Right renal pelvis (tissue), 4 donors: ENCODE measurements at places on chromosomes 2 and 18. TPM values are rescaled to one million over a fixed set of nuclear protein-coding genes. Genes with fewer than 3 reads are reported as not detected.

- no peak for DNase-seq
Measured at GRCh38 chr2:96486696-96487095, 18.5 kb downstream of the NEURL3 start.

GRCh38 chr2:198638577-198638976 lies 819.2 kb downstream of the SATB2 start:
- DNase-seq, result no peak

DNA sequence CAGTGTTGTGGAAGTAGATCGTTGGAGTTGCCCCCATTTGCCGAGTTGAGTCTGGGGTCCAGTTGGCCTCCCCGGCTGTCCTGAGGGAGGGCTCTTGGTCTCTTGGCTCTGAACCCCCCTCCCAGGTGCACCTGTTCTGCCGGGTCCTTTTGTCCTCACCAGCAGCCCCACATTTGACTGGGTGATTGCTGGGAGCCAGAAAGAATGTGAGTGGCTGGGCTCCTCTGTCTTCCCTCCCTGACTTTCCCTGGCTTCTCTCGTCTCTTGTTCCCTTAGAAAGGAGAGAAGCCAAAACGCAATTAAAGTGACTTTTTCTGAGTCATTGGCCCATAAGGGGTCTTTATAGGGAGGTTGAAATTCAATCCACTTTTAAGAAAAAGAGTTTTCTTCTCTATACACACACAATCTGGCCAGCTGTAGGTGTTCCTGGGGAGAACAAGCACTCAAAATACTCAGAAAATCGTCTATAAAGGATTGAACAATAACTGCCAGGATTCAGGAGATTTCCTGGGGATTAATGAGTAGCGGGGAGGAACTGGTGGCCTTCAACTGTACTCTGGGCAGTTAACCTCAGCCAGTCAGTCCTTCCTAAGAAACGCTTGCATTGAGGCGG lies 131.0 kb downstream of the TMEM182 start:
- DNase-seq, result no peak

- no peak for DNase-seq
Measured at GRCh38 chr2:190169221-190170072, 106.9 kb upstream of the MSTN start.

- no peak for DNase-seq
Measured at GRCh38 chr18:67417864-67418523, 98.5 kb downstream of the DSEL start.

- no peak for DNase-seq
Measured at GRCh38 chr18:47179520-47179919, 3.4 kb upstream of the IER3IP1 start.

DNA sequence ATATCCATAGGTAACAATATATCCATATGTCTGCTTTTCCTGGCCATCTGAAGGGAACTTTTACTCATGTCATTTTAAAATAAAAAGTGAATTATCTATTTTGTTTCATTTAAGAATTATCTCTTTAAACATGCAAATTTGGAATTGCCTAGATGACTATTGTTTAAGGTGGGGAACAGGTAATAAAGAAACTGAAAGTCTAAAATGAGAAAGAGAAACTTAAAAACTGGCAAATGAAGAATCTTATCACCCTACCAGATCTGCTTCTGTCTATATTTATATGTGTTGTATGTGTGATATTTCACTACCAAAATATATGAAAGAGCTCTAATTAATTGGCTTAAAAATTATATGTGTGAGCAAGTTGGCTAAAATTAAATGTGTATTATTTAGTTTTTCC lies 243.2 kb upstream of the KCNH7 start:
- DNase-seq, result no peak

DNA sequence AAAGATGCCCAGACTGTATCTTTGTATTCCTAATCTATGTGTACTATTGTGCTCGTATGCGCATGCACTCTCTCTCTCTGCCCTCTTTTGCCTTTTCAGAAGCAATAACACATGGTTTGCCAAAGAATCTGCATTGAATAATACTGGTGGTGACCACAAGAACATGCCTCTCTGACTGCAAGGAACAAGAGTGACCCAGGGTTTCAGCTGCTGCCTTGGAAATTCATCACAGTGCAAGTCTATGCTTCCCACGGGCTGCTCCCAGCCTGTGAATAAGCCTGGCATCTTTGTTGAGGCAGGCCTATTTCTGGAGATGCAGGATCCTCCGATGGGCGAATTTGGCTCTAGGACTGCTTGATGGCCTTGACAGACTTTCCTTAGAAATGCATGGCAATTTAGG lies 689.4 kb upstream of the FANCL start:
- DNase-seq, result no peak

GRCh38 chr2:147792966-147793617 lies 51.7 kb upstream of the ACVR2A start:
- no peak for DNase-seq

DNA sequence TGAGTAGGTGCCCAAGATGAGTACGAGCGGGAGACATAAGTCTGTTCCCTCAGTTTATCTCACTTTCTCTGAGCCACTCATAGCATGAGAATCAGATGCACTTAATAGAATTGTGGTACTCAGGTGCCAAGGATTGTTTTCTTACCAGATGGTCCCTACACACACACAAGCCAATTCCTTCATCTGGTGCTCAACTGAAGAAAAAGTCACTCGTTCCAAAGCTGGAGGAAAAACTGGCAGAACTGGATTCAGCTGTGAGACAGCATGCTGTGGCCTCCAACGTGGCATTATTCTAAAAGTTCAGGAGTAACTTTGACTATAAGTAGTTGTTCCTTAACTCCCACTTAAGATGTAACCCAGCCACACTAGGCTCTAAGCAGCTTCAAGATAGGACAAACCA lies 33.4 kb upstream of the ABCA12 start:
- DNase-seq, result no peak

DNA sequence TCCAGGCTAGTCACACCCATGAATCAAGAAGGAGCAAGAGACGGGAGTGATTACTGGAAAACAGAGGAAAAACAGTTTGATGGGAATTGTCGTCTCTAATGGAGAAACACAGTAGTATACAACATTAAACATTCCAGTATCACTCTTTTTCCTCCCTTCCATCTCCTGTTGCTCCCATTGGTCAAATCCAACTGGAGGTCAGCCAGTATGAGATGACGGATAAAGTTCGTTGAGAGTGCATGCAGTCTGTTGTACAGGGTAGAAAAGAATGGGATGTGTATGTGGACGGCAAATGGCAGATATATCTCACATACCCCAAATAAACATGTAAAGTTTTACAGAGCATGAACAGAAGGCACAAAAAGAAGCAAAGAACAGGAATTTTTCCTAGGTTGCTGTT lies 221.9 kb upstream of the TNP1 start:
- no peak for DNase-seq

DNA sequence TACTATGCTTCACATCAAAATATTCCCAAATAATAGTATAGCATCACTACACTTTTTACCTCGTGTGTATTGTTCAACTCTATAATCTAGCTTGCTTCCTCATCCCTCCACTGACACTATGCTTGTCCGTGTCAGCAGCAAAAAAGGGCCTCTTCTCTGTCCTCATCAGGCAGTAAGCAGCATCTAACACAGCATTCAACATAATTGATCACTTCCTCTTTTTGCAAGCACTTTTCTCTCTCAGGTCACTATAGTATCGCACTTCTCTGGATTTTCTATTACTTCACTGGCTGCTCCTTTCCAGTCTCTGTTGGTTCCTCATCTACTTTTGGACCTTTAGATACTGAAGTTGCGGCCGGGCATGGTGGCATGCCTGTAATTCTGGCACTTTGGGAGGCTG lies 64.9 kb upstream of the ZSWIM2 start:
- DNase-seq, result no peak

DNA sequence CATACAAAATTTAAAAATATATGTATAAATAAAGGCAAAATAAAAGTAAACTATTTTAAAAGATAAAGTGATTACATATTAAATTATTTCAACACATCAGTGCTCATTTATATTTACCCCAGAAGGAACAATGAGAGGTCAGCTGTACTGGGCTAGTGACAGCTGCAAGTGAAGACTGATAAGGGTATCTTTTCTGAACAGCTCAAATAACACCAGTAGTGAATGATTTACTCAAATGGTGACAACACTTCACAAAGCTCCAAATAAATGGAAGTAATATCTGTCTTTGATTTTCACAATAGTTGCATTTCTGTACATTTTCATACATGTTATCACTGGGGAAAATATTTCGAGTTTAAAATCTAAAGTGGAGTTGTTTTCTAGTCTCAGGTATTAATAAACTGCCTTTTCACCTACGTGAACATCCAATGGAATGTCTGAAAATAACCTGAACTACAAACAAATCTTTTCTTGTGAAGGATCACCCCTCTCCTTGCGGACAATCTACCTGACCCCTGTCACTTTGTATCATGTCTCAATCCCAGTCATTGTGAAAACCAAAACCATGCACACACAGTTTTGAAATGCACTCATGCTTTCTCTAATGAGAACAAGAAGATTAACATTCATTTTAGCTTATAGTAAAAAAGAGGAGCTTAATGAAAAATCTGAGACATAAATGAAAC lies 1928.8 kb upstream of the CELF4 start:
- DNase-seq, result no peak

GRCh38 chr18:50816419-50817166 lies 3.2 kb downstream of the MRO start:
- no peak for DNase-seq

DNA sequence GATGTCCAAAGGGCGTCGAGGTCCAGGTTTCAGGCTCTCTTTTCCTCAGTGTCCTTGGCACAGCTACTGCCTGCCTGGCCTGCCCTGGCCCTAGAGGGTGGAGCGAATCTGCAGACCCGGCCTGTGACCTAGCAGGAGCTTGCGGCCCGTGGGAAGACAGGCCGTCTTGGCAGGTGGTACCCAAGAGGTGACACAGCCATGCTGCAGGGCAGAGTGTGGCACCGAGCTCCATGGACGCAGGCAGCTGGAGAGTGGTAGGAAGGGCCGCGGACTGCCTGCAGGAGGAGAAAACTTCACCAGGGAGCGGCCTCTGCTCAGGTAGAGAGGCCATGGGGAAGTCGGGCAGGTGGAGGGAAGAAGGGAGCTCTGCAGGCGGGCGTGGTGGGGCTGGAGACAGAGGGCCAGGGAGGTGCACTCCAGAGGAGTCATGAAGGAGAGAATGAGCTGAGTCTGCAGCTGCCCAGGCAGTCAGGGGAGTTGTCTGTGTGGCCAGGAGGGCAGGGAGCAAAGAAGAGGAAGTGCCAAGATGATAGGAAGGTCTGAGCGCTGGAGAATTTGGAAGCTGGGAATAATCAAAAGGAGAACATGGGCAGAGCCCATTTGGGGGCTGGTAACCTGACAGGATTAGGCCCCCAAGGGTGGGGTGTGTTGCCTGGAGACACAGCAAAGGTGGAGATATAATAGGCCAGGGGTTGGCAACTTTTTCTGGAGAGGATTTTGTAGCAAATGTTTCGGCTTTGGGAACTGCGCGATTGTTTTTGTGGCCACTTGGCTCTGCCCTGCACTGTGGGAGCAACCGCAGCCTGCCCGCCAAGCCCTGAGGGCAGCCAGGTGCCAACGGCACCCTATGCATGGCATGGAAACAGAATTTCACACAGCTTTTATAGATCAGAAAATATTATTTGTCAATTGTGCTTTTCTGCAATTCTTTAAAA lies 154.4 kb upstream of the PXDN start:
- DNase-seq, result no peak

DNA sequence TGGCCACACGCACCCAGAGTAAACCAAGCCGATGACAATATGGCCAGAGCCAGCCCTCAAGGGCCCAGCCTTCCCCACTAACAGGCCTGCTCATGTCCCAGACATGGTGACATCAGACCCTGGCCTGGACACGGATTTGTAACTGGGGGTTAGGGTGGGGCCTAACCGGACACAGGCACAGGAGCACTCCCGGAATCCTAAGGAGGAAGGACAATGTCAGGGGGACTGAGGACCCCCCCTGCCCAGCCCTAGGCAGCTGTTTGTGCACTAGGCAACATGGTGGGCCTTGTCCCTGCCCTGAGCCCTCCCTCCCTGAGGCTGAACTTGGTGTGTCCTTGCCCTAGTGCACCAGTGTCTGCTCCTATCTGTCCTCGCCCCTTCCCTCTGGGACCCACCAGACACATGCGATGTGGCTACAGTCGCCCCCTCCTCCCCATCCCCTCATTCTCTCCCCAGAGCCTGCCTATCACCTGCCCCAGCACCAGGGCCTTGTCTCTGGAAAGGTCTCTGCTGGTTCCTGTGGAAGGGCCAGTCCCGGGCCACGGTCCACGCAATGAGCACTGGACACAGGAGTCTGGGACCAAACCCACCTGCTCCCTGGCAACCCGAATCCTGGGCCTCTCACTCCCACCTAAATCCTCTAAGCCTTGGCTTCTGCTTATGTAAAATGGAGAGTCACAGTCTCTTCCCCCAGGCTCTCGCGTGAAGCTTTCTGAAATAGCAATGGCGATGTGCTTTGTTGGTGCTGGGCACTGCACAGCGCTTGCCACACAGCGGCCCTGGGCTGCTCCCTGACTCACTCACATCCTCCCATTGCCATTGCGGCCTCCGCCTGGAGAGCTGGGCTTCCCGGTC lies 76.5 kb upstream of the RAB6C start:
- no peak for DNase-seq

DNA sequence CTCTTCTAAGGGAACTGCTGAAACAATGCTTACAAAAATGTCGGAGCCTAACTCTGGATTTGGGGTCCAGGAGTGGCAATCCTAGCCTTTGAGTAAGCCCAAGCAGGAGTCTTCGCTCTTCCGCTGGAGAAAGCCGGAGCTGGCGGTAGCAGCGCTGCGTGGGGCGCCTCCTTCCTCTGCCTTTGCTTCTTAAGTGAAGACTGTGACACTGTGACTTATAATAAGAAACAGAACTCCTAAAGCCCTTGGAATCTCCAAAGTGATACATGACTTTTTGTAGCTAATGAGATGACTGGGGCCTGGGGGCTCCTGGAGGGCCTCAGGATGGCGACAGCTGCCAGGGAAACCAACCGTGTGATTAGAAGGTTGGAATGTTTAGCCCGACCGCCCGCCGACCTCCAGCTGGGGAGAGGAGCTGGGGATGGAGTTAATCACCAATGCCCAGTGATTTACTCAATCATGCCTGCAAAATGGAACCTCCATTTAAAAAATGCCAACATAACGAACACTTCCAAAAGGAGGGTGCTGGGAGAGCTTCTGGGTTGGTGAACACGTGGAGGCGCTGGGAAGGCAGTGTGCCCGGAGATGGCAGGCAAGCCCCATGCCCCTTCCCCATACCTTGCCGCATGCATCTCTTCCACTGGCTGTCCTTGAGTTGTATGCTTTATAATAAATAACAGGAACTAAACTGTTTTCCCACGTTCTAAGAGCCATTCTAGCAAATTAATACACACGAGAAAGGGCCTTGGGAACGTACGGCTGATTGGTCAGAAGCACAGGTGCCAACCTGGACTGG lies 29.0 kb upstream of the MAL start:
- no peak for DNase-seq

DNA sequence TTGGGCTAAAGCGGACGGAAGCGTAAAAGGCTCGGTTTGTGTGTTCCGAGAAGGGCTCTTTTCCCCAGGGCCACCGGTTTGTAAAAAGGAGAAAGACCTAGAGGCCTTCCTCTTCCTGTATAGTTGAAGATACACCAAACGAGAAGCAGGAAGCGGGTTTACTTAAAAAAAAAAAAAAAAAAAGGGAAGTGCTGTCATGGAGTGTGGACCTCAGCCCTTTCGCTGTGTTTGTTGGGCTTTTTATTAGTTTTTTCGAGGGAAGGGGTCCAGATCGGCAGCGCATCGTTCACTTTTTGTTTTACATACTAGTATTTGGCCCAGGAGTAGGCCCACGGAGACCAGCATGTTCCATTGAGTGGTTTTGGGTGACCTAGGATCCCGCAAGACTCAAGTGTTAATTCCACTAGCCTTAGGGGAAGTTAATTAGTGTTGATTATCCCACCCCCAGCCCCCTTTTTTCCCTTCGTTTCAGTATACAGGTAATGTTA lies 676 bp downstream of the ACTR2 start:
- DNase-seq, result peak; percentile 55

Gene REG3A
- not detected for polyA plus RNA-seq

Gene NXPH2
- polyA plus RNA-seq, result 6.7 TPM

Gene STAT4
- 9.4 TPM for polyA plus RNA-seq
